ENCODE measurements at places on chromosomes 7 and 10.
A peak's percentile ranks its signal among the peaks of the same experiment; 100 is the strongest.

GRCh38 chr7:111586711-111587409 is 24.6 kb upstream of the IMMP2L start:
- DNase-seq: no peak

DNA sequence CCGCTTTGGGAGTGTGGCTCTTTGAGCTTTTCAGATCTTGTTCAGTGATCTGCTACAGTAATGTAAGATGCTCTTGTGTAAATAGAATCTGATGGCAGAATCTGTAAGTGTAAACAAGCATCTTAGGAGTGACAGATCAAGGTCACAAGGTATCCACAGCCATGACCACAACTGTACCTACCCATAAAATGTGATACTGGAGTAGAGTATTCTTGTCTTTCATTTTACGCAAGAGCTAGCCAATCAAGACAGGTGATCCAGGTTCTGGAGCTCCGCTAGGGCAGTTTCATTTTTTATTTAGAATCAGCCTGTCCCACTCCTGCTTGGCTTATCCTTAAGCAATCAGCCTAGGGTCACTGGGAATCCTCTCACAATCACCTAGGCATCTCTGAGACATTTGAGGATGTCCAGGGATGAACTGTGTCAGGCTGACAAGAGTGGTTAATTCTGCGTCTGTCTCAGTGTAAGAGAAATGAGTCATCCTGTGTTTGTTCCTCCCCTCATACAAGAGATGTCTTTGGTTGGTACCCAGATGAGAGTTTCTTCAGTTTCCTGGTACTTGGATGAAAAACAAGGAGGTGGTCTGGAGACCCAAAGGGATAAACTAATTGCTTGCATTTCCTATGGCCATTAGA is 13.6 kb downstream of the ZNF138 start:
- DNase-seq: no peak

- peak; percentile 45 for DNase-seq
These were observed 42.4 kb downstream of the ZNF487 start for GRCh38 chr10:43479275-43479674.

DNA sequence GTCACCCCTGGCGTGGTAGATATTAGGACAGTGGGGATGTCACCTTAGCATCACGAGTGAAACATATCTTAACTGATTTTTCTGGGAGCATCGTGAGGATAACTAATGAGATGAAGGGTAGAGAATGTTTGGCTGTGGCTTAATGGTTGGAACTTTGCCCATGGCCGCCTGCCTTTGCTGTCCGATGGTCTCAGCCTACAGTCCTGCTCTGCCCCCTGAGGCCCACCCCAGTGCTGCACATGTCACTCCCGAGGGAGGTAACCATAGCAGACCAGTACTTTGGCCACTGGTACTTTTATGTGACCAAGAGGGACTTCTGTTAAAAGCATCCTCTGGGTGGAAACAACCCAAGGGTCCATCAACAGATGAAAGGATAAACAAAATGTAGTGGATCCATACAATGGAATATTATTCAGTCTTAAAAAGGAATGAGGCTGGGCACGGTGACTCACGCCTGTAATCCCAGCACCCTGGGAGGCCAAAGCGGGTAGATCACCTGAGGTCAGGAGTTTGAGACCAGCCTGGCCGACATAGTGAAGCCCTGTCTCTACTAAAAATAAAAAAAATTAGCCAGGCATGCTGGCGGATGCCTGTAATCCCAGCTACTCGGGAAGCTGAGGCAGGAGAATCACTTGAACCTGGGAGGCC is 58.4 kb downstream of the TACR2 start:
- no peak for DNase-seq

DNA sequence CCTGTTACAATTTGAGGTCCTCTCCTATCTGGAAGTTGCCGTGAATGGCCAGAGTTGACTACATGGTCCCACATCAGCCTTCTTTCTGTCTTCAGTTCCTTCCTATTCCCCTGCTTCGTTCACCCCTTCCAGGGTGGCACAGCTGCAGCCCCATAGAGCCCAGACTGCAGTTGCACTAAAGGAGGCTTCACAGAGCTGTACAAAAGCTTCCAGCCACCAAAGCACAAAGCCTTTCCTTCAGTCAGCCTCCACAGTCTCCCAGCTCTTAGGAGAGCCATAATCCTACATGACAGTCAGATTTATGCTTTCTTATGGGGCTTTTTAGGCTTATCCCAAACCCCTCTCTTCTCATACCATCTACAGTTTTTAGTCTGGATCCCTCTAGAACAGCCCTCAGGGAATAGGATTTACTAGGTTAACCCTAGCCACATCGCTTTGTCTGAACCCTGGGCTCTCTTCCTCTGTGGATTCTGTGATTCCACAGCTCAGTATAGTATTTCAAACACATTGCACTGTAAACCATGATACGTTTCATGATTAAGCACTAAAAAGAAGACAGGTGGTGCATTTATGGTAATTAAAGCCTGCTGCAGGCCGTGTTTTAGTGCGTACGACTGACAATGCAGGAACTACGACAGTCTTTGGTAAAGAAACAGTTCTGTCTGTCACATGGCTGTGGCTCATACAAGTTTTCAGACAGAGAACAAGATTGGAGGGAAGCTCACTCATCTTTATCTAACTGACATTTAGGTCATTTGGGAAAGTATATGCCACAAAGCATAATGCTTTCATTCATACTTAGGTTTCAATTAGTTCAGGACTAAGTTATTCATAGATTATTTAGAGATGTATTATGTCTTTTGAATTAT is 208.3 kb upstream of the KMT2E start:
- no peak for DNase-seq

GRCh38 chr10:103096130-103096529 is 96.9 kb downstream of the NT5C2 start:
- no peak for DNase-seq

GRCh38 chr7:3146571-3147226 is 103.0 kb upstream of the CARD11 start:
- DNase-seq: no peak

DNA sequence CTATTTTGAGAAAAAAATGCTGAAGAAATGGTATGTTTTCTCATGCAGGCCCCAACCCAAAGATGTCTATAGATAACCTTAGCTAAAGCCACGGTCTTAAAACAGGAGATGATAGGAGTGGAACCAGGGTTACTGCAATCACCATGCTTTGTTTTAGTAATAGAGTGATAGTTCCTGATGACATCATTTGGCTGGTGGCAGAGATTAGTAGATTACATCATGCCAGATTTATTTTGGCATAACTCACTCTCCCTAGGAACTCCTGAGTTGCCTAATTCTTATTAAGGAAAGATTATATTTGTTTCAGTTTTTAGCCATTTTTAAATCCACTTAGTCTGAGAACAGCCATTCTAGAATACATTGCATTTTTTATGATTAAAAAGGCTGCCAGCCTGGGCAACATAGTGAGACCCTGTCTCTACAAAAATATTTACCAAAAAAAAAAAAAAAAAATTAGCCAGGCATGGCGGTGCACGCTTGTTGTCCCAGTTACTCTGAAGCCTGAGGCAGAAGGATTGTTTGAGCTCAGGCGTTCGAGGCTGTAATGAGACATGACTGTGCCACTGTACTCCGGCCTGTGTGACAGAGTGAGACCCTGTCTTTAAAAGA is 17.8 kb downstream of the ENO4 start:
- DNase-seq: peak; percentile 65

DNA sequence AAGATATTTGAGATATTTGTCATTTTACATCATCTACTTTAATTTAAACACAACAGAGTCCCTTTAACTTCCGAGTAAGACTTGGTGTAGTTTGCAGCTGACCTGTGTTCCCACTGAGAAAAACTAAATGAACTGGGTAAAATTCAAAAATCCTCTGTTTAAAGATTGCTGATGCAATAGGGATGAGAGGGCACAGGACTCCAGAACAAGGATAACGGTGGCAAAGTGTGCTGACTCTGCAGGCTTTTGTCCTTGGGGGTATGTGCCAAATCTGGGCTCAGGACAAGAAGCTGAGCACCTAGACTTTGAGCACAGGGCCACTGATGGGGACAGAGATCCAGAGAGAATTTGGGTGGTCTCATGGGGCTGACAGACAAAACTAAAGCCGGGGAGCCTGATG is 156.8 kb downstream of the CCDC71L start:
- no peak for DNase-seq

DNA sequence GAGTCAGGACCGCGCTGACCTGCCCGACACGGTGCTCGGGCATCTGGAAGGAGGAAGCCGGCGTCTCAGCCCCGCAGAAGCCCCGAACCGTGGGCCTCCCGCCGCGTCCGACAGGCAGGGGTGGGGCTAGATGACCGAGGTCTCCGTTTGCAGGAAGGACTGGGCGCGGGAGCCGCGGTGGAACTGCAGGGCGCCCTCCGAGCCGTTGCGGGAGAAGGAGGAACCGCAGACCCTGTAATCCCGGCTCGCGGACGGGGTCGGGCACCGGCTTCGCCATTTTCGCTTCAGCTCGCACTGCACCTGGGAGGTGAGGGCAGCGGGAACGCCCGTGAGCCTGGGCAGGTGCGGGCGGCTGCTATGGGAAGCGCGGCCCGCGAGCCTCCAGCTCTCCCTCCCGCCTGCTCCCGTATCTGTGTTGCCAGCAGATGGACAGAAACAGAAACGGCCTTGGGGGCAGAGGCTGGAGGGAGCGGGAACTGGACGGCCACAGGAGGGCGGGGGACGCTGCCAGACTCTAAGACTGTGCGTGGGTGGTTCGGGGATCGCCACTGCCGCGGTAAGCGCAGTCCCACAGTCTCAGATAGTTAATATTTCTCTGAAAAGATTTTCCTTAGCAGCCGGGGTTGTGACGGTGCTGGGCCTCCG is 114.1 kb downstream of the VIPR2 start:
- DNase-seq: peak; percentile 7

GRCh38 chr7:111223802-111224253 is 132.9 kb downstream of the LRRN3 start:
- DNase-seq: no peak

DNA sequence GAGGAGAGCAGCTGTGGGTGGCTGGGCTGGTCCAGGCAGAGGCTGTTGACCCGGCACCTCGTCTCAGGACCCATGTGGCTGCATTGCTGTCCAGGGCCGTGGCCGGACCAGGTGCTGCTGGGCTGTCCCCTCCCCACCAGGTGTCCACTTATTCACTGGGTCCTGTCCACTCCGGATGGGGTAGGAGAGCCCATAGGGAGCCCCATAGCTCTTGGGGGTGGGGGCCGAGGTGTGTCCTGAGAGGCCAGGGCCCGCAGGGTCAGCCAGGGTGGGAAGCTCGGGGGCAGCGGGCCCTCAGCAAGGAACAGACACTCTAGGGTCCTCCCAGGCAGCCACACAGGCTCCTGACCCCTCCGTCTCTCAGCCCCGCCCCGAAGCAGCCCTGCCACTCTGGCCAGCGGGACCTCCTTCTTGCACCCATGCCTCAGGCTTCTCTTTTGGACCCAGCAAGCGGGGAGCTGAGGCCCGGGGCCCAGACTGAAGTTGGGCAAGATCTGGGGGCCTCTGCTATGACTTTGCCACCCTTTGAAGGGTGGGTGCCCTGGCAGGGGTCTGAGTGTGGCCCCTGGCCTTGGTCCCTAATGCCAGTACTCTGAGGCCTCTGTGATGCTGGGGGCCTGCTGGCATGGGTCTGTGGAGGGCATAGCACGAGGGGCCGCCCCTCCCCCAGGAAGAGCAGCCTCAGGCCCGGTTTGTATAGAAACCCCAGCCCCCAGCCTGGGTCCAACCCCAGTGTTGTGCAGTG is 86.4 kb downstream of the NKX6-2 start:
- DNase-seq: no peak

DNA sequence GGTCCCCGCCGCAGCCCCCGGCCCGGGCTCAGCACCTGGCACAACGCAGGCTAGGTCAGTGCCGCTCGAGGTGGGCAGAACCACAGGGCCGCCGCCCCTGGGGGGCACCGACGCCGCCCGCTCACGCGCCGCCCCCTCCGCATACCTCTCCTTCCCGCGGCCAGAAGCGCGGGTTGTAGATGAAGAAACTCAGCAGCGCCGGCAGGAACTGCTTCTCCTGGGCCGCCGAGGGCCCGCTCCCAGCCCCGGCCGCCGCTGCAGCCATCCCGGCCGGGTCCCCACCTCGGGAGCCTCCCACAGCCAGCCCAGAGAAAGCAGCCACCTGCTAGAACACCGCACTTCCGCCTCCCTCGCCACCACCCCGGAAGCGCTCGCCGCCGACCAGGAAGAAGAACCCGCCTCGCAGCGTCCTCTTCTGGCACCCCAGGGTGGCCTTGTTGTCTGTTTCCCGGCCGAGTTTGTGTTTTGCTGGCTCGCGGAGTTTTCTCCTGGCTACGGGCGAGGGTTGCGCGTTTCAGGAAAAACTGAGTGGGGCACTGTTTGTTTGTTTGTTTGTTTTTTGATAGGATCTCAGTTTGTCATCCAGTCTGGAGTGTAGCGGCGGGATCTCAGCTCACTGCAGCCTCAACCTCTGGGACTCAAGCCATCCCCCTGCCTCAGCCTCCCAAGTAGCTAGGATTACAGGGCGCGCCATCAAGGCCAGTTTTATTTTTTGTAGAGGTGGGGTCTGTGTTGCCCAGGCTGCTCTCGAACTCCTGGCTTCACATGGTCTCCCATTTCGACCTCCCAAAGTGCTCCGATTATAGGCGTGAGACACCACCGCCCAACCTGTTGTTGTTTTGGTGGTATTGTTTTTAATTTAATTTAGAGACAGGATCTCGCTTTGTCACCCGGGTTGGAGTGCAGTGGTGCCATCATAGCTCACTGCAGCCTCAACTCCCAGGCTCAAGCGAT is 17.7 kb downstream of the OCM2 start:
- DNase-seq: peak; percentile 81

- DNase-seq: peak; percentile 14
These were observed 35.0 kb downstream of the PIK3AP1 start for GRCh38 chr10:96685306-96685705.

DNA sequence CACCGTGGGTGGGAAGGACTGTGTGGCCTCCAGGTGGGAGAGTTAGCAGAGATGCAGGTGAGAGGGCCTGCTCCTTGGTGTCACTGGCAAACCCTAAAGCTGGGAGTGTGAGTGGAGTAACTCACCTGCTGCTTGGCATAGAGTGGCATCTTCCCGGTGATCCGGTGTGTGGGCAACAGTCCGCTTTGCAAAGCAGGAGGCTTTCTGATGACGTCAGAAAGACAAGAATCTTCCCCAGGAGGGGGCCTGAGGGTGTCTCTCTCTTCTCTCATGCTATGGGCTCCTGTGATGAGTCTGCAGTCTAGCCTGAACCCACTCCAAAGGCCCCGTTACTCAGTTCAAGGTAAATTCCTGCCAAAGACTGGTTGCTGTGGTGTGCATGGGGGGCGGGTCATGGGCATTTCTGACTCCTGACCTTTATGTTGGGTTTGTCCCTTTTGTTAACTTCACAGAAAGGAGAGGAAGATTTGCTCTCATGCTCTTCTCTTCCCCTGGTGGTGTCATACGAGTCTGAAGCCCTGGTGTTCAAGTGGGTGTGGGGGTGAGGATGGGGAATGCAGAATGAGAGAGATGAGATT is 187.9 kb downstream of the GATA3 start:
- DNase-seq: no peak

Data from GM23248 (cell line).